ENCODE measurements at places on chromosomes 2 and 18.
A peak's percentile ranks its signal among the peaks of the same experiment; 100 is the strongest.

DNA sequence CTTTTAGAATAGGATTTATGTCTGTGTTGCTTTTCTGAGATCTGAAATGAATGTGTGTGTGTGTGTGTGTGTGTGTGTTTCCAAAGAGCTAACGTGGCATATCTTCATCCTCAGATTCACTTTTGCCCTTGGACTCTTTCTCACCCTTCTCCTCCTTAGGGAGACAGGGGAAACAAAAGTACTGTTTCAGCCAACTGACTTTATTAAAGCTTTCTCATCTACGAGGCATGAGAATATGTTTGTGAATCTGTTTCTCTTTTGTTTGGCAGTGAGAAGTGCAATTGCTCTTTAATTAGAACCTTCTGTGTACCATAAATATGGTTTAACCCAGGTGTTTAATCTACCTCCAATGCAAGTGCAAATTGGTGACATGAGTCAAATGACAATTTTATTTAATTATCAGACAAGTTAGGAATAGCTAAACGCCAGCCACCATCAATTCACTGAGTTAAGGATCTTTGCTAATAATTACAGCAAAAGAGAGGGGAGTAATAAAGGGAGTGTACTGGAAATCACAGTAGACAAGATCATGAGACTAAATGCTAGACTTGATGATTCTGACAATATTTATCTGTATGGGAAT lies 186.4 kb upstream of the COL3A1 start:
- no peak for DNase-seq

- DNase-seq: no peak
Observed at GRCh38 chr2:226796840-226797288, 2.8 kb downstream of the IRS1 start.

GRCh38 chr18:46663539-46663938 lies 6.5 kb upstream of the LOXHD1 start:
- DNase-seq: no peak

DNA sequence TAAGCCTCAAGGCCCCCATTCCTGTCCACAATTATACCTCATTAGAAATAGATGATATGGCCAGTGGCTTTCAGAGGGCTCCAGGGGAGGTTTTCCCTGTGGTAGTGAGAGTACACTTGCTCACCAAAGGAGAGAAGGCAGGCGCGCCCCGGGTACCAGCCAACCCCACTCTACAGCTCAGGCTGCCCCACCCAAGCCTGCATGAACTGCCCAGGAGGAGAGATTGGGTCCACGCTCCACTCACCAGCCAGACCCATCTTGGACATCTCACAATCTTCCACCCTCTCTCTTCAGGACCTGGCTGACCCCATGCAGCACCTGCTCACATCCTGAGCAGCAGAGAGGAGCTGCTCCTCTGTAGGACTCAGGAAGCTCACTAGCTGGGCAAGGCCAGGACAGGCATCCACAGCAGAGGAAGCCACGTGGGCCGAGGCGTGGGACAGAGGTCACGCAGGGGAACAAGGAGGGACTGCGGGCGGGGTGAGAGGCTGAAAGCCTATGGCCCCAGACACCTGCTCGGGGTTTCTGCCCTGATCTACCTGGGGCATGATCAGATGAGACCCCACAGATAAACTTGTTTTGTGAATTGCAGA lies 53.9 kb upstream of the GLI2 start:
- DNase-seq: no peak

DNA sequence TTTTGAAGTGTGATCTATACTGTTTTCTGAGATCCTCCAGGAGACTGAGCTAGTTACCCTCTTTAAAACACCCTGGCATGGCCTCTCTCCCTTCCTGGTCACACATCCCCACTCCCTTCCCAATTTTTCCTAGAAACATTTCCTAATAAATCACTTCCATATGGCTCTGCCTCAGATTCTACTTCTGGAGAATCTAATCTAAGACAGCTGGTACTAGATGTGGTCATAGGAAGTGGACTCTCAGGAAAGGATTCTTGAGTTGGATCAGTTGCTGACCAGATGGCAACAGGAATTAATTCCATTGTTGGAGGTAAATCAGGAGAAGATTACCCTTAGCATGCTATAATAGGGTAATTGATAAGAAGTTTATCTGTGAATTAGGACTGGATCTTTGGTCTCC lies 310.5 kb downstream of the SATB2 start:
- no peak for DNase-seq

GRCh38 chr2:168971261-168971660 lies 59.9 kb downstream of the ABCB11 start:
- no peak for DNase-seq

DNA sequence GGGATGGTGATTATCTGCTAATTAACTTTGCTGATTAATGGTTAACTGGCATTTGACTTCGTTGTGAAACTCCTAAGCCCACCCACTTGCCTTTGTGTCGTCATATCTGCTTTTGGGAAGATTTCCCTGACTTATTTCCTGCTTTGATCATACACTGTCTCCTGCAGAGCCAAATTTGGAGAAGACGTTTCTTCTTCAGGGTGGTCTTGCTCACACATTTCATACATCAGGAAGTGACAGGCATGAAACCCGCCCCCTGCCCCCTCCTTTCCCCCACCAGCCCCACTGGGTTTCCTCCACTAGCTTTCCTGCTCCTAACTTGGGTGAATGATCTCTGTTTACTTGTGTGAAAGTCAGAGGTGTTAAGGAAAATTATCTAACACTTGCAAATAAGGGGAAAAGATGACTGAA lies 300.1 kb downstream of the TSN start:
- no peak for DNase-seq

DNA sequence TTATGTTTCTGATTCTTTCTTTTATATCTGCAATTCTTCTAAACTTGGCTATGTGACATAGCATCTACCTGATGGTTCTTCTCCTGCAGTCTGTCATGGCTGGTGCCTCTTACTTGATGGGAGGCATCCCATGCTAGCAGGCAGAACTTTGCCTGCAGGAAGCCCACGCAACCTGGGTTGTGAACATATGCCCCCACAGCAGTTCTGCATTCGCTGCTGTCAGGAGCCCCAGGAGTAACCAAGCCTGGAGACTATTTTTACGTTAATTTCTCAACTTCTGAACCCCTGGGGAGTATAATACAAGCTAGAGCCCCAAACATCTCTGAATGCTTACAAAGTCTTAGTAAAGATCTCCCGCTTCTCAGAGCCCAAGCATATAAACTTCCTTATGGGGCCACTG lies 12.1 kb downstream of the FAM168B start:
- no peak for DNase-seq

DNA sequence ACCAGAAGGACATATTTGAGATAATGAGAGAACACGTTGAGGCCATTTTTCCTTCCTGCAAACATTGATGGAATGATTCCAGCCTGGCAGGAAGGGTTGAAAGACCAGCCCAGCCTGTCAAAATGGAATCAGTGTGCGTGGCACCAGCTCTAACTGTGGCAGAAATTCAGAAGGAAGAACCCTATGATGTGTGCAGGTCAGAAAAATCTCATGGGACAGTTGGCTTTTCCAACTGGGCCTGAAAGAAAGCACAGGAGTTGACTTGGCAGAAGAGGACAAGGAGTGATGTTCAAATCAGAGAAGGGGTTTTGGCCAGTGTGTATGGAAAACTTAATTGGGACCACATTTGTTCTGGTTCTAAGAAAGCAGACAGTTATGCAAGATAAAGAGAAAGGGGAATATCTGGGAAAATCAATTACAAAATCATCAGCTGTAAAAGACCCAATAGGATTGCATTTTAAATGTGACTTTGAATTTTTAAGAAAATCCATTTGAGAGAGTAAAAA lies 192.8 kb upstream of the PID1 start:
- DNase-seq: no peak

GRCh38 chr2:3460831-3461800 lies 58.2 kb downstream of the ADI1 start:
- no peak for DNase-seq

- DNase-seq: no peak
Observed at GRCh38 chr2:27249159-27249890, 13.5 kb downstream of the SLC30A3 start.

GRCh38 chr2:19350678-19351401 lies 7.6 kb downstream of the OSR1 start:
- no peak for DNase-seq

DNA sequence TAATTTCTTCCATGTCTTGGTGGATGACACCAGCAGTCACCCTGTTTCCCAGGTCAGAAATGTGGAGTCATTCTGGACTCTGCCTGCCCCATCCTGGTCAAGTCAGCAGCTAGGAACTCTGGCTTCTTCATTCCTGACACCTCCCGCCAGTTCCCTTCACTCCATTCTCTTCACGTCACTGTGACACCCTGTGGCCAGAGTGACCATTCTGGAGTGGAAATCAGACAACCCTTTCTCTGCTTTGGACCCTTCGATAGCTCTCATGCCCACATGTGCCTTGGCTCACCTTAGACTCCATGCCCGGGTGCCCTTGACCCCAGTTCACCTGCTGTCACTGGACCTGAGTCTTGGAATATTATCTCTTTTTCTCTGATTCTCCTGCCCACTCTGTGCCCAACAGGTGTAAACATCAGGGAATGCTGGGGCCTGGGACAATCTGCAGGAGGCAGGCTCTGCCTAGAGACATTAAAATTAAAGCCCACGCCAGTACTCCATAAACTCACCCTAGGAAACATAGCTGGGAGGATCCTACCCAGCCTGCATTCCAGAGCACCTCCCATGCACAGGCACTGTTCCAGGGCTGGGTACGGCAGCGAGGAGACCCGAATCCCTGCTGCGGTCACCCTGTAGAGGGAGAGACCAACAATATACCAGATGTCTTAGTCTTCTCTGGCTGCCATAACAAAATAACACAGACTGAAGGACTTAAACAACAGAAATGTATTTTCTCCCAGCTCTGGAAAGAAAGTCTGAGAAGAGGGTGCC lies 41.1 kb upstream of the FAHD2A start:
- no peak for DNase-seq

DNA sequence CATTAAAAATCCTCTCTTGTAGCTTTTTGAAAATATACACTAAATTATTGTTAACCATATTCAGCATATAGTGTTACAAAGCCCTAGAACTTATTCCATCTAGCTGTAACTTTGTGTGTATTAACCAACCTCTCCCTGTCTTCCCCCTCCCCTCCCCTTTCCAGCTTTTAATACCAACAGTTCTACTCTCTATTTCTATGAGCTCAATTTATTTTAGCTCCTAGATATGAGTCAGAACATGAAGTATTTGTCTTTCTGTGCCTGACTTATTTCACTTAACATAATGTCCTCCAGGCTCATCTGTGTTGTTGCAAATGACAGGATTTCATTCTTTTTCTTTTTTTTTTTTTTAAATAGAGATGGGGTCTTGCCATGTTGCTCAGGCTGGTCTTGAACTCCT lies 45.1 kb downstream of the GPD2 start:
- DNase-seq: no peak

GRCh38 chr2:130372055-130372832 lies 16.4 kb downstream of the PTPN18 start:
- peak; percentile 67 for DNase-seq

- DNase-seq: no peak
Observed at GRCh38 chr2:37600735-37601134, 70.7 kb downstream of the CDC42EP3 start.

DNA sequence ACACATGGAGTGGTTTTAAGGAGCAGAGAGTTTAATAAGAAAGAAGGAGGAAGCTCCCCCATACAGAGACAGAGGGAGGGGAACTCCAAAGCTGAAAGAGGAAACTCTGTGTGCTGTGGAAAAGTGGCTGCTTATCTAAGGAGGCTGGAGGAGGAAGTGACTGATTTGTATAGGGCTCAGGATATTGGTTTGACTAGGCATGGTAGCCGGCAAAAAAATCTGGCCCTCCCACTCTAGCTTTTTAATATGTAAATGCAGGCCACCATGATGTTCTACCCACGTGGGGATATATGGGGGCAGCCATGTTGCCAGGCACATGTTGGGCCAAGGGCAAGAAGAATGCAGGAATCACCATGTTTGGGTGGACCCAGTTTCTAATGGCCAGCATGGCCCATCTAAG lies 64.3 kb downstream of the HNMT start:
- no peak for DNase-seq

DNA sequence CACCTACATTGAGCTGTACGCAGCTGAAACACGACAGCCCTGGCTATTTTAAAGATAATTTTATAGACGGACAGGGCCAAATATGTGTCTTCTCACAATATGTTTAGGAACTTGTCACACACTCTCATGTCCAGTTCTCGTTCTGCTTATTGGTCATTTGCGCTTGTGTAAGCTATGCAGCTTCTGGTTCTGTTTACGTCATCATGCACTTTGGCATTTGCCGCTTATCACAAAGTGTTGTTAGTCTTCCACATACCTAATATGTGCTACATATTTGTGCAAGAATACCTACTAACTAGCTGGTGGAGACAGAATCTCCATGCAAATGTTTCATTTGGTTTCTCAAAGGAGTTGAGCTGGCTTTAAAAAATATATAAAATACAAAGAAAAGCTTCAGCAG lies 7.5 kb upstream of the ZNF516 start:
- DNase-seq: no peak

- no peak for DNase-seq
Observed at GRCh38 chr2:60486551-60486950, 66.9 kb downstream of the BCL11A start.

GRCh38 chr2:3956892-3957291 lies 253.5 kb downstream of the DCDC2C start:
- DNase-seq: no peak

- peak; percentile 62 for DNase-seq
Observed at GRCh38 chr2:55063226-55063625, 13.0 kb upstream of the RTN4 start.
